Natural killer cell treated with Interleukin-12 subunit alpha and Interleukin-12 subunit beta and Interleukin-15 and Interleukin-18, amount 100 ng/mL, for 72 hours (primary cell): ENCODE measurements at places on chromosomes 4 and X. TPM values are rescaled to one million over a fixed set of nuclear protein-coding genes. Genes with fewer than 3 reads are reported as not detected.

GRCh38 chr4:177611974-177612664 lies 169.9 kb upstream of the AGA start:
- DNase-seq: no peak

- no peak for DNase-seq
Measured at GRCh38 chr4:155505321-155505720, 128.6 kb upstream of the MAP9 start.

- no peak for DNase-seq
Measured at GRCh38 chr4:98745366-98745765, 87.0 kb upstream of the TSPAN5 start.

- DNase-seq: no peak
Measured at GRCh38 chr4:42605264-42605663, 51.6 kb downstream of the ATP8A1 start.

DNA sequence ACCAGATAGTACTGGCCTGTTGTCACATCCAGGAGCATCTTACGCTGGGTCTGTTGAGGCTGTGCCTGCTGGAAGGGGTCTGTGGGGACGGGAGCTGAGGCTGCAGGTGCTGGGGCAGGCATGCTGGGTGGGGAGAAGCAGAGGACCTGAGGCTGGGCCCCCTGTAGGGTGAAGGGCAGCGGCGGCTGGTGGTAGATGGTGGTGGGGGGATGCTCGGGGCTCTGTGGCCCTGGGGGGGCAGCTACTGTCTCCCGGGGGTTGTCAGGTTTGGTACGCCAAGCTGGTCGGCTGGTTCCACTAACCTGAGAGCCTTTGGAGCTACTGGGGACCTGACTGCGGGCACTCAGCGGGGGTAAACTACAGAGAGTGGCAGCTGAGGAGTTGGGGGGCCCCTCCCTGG lies 7.8 kb downstream of the C4orf54 start:
- DNase-seq: no peak

DNA sequence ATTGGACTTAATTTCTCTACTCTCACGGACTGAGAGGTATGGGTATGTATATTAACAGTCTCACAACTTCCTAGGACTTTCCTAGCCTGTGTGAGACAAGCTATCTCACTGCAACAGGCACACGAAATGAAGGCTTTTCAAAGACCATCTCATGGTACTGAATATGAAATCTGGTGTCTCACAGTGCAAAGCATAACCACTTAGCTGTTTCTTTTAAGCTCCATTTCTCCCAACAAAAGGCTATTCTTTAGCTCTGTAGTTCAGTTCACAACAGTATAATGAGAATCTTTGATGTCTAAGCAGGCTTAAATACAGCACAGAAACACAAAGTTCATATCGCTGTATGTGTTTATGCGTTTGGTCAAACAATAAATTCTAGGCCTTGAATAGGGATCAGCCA lies 116.2 kb upstream of the PCDH18 start:
- DNase-seq: no peak

DNA sequence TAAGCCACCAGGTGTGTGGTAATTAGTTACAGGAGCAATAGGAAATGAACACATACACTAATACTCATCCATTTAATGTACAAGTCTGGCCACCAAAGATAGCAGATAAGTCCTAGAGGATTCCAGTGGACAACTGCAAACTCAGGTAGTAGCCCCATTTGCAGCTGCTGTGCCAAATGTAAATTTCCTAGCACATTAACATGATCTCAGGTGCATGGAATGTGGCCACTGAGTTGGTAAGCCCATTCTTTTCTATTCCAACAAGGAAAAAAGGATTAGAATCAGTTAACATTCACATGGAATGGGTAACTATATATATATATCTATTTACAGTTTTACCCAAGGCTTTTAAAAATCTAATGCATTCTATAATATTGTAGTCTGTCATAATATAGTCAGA lies 23.3 kb upstream of the FRAS1 start:
- DNase-seq: no peak

DNA sequence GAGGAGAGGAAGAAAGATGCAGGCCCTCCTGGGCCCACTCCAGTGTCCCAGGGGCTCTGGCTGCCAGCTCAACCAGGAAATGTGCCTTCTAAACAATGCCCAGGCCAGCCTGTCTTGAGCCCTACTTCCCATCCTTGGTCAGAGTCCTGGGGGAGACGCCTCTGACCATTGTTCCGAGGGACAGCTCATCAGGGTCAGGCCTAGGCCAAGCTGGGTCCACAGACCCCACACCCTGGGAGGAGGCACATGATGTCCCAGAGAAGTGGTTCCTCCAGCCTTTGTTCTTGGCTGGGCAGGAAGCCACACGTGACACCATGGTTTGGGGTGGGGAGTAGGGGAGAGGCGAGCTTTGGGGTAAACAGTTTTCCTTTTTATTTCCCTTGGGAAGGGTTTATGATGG lies 102.5 kb downstream of the EFNB1 start:
- DNase-seq: no peak

DNA sequence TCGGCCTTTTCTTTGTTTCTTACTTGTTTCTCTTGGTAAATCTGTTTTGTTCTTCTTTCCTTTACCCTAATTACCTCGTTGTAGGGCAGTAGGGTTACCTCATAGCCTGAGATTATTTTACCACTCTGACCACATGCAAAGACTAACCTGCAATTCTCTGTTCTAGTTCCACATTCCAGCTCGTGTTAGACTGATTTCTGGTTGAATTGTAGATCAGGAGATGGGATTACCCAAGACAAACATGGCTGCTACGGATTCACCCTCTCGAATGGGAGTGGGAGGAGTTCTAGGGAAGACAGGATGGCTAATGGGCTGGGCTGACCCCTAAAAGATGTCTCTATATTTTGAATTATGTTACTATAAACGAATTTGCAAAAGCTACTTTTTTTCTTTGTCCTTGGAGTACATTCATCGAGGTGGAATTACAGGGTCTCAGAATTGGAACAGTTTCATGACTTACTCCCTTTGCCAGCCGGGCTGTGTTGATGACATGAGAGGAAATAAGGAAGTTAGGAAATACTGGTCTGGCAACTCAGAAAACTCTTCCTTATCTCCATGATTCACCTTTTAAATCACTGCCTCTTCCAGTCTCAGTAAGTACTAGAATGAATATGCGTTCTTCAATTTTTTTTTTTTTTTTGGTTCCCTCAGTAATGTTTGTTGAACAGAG lies 36.7 kb upstream of the FBXW7 start:
- DNase-seq: no peak

DNA sequence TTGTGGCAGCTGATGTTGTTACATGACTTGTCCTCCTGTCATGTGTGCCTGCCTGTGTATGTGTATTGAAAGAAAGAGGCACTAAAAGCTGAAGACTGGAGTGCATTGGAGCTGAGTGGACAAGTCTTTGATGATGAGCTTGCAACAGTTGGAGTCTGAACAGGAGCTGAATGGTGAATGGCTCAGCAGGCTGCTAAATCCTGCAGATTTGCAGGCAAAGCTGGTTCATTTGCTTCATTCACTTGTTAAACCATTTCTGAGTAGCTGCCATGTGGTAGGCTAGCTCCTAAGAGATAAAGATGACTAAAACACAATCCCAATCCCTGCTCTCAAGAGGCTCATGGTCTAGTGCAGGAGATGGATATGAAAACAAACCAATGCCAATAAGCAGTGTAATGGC lies 217.3 kb downstream of the CHRDL1 start:
- DNase-seq: no peak

DNA sequence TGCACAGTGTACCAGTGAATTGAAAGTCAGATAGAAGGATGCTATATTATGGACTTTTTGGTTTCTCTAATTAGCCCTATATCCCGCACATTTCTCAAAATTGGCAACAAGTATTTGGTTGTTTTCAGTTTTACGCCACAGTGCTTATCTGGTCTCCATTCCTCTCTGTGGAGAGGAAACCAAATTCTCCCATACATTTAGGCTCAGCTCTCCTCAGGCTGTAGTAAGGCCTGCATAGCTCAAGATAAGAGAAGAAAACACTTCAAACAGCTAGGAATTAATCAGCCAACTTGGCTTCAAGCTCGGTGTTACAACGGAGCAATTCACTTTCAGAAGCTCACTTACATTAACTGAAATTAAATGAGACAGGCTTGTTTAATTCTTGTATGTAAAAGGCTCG lies 263.2 kb downstream of the PDHA2 start:
- DNase-seq: no peak

DNA sequence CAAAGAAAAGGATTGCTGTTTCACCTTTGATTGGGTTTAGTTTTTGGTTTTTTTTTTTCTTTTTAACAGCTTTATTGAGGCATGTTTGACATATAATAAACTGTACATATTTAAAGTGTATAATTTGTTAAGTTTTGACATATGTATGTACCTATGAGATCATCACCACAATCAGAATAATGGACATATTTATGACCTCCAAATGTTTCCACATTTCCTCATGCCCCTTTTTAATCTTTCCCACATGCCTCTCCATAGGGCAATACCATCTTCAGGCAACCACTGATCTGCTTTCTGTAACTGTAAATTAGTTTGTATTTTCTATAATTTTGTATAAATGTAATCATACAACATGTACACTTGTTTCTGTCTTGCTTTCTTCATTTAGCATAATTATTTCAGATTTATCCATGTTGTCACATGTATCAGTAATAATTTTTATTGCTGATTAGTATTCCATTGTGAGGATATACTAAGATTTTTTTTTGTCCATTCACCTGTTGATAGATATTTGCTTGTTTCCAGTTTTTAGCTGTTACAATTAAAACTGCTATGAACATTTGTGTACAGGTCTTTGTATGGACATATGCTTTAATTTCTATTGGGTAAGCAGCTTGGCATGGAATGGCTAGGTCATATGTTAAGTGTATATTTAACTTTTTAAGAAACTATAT lies 33.5 kb downstream of the PTPN13 start:
- no peak for DNase-seq

- DNase-seq: no peak
Measured at GRCh38 chrX:56232221-56233082, at the start of gene KLF8. KLF8 (plus strand) TSS chrX:56232356; CDS start chrX:56233335, 979 bp downstream.

- no peak for DNase-seq
Measured at GRCh38 chr4:182878633-182879495, 38.3 kb downstream of the DCTD start.

IBSP gene
- total RNA-seq: not detected

HERC5 gene
- 5.8 TPM for total RNA-seq

DUSP21 gene
- total RNA-seq: not detected

WNK3 gene
- total RNA-seq: 0.26 TPM
